ENCODE measurements at places on chromosomes 5 and 9.
A peak's percentile ranks its signal among the peaks of the same experiment; 100 is the strongest.

GRCh38 chr5:67042176-67043003 lies 154.2 kb downstream of the CD180 start:
- no peaks in the 10 kb centered on the region for H3K27me3 ChIP-seq
- H3K4me1 ChIP-seq: peaks cover 19% of the 10 kb centered on the region
- H3K4me3 ChIP-seq: no peak overlapping the region
- H3K36me3 ChIP-seq: no peaks in the 10 kb centered on the region

GRCh38 chr9:98199388-98200033 lies 7.1 kb upstream of the CORO2A start:
- no peaks in the 10 kb centered on the region for H3K36me3 ChIP-seq
- H3K27ac ChIP-seq: no peak overlapping the region
- no peak overlapping the region for H3K4me3 ChIP-seq

- H3K4me3 ChIP-seq: no peak overlapping the region
- peaks cover 13% of the 10 kb centered on the region for H3K4me1 ChIP-seq
- H3K36me3 ChIP-seq: peaks cover 12% of the 10 kb centered on the region
- no peak overlapping the region for H3K27ac ChIP-seq
Measured at GRCh38 chr5:72597456-72597948, 90.3 kb upstream of the ZNF366 start.

DNA sequence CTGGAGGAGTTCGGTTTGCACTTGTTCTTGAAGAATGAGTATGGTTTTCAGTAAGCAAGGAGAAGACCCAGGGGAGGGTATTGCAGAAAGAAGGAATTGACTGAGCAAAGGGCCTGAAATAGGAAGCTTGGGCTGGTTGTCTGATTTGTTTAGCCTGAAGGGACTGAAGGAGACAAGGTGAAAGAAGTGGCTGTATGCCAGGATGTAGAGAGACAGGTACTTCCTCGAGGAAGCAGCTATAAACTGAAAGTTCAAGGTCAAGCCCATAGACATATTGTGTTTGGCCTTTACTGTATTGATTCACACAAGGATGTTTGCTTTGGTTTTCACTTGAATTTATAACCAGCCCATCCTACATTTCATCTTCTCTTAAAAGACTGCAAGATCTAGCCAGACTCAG lies 183.1 kb downstream of the PALM2AKAP2 start:
- no peak overlapping the region for H3K4me3 ChIP-seq
- no peaks in the 10 kb centered on the region for H3K36me3 ChIP-seq
- no peak for DNase-seq
- H3K27ac ChIP-seq: no peak overlapping the region

GRCh38 chr5:162837155-162837554 lies 600.2 kb upstream of the CCNG1 start:
- H3K27me3 ChIP-seq: no peaks in the 10 kb centered on the region
- no peaks in the 10 kb centered on the region for H3K4me1 ChIP-seq
- DNase-seq: no peak
- no peak overlapping the region for H3K27ac ChIP-seq
- H3K4me3 ChIP-seq: no peak overlapping the region
- H3K36me3 ChIP-seq: no peaks in the 10 kb centered on the region

DNA sequence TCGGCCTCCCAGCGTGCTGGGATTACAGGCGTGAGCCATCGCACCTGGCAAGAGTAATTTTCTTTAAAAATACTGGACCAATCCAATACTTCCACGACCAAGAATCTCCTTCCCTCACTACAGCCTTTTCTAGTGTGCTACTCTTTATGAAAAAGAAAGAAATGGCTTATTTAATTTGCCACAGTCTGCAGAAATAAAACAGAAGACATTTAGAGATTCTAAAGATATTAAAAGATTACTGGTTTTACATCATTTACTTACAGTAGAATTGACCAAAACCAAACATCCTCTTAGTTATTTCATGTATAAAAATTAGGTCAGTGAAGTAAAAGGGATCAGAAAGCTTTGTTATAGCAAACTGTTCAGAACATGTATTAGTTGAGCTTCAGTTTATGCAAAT lies 679.6 kb downstream of the MAT2B start:
- H3K36me3 ChIP-seq: no peaks in the 10 kb centered on the region
- no peak overlapping the region for H3K27ac ChIP-seq
- H3K27me3 ChIP-seq: no peaks in the 10 kb centered on the region
- no peak for DNase-seq
- no peak overlapping the region for H3K4me3 ChIP-seq
- H3K4me1 ChIP-seq: no peaks in the 10 kb centered on the region

- H3K36me3 ChIP-seq: peaks cover 18% of the 10 kb centered on the region
- no peak for DNase-seq
- H3K4me1 ChIP-seq: peaks cover 19% of the 10 kb centered on the region
- no peak overlapping the region for H3K4me3 ChIP-seq
- peaks cover 4% of the 10 kb centered on the region for H3K27me3 ChIP-seq
Measured at GRCh38 chr5:82525626-82526025, 247.5 kb upstream of the RPS23 start.

DNA sequence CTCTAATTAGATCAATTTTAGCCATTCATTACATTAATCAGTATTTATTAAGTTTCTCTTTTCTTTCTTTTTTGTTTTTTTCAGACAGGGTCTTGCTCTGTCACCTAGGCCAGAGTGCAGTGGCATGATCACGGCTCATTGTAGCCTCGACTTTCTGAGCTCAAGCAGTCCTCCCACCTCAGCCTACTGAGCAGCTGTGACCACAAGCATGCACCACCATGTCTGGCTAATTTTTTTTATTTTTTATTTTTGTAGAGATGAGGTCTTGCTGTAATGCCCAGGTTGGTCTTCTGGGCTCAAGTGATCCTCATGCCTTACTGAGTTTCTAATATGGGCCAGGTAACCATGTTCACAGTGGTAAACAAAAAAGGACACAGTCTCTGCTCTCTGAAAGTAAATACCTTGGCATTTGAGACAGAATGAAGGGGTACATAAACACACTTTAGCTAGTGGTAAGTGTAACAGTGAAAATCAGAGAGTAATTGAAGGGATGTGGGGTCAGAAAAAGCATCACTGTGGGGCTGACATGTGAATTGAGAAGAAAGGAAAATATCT lies 336.3 kb downstream of the ADGRV1 start:
- peak overlapping the region; percentile 17 for H3K27ac ChIP-seq
- no peaks in the 10 kb centered on the region for H3K27me3 ChIP-seq
- DNase-seq: no peak

DNA sequence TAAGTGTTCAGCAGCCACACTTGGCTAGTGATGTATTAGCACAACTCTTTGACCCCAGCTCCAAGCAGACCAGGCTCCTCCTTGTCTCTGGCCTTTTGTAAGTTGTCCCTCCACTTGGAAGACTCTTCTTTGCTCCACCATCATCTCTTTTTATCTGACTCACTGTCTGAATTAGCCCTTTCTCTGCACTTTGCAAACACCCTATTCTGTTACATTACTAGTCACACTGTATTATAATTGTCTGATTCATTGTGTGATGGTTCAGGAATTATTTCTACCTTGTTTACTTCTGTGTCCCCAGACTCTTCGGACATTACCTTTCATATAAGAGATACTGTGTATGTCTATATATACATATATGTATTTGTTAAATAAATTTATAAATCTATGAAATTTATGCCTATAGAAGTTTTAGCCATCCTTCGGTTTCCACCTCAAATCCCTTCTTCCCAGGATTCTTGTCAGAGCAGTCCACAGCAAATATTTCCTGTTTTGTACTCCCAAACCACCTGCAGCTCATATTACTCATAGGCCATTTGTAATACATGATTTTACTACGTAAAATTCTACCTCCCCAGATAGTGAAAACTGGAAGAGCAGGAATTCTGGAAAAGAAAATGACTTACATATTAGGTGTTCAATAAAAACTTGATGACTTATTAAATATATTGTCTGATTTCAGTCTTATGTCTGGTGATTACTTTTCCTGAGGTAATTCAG lies 69.0 kb downstream of the MTAP start:
- H3K27ac ChIP-seq: no peak overlapping the region
- no peak overlapping the region for H3K4me3 ChIP-seq
- no peak for DNase-seq
- peaks cover 58% of the 10 kb centered on the region for H3K36me3 ChIP-seq
- no peaks in the 10 kb centered on the region for H3K27me3 ChIP-seq

DNA sequence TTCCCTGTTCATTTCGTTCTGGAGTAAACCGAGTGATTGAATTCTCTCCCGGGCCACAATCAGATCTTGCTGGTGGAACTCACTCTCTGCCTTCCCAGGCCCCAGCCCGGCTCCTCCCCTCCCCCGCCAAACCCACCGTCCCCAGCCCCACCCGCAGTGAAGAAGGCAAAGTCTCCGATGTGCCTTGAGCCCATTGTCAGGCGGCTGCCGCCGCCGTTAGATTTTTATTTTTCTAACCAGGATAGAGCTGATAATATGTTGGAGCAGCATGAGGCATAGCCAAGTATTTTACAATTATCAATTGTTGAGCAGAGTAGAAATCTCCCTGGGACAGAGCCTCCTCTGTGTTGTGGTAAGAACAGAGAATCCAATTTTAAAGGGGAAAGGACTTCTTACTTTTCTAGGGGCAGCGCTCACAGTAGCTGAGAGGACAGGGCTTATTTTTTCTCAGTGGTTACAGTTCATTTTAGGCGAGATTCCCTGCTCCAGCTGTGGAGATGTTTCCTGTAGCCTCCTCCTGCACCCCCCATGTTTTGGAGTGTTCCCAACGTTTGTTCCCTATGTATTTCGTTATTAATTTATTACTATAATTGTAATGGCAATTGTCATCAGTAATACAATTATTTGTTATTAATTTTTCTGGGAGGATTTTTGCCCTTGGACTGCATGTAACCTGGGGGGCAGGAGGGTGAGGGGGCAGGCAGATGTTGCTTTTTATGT lies 1.3 kb downstream of the PSAT1 start:
- H3K27ac ChIP-seq: peak overlapping the region; percentile 78
- no peaks in the 10 kb centered on the region for H3K27me3 ChIP-seq
- H3K36me3 ChIP-seq: peaks cover 30% of the 10 kb centered on the region
- peaks cover 39% of the 10 kb centered on the region for H3K4me1 ChIP-seq

GRCh38 chr9:123537809-123538208 lies 181.8 kb downstream of the CRB2 start:
- peaks cover 6% of the 10 kb centered on the region for H3K27me3 ChIP-seq
- peaks cover 38% of the 10 kb centered on the region for H3K4me1 ChIP-seq
- peaks cover 8% of the 10 kb centered on the region for H3K36me3 ChIP-seq
- no peak overlapping the region for H3K27ac ChIP-seq
- H3K4me3 ChIP-seq: no peak overlapping the region

GRCh38 chr9:118929287-118929686 lies 439.9 kb downstream of the BRINP1 start:
- H3K4me1 ChIP-seq: no peaks in the 10 kb centered on the region
- H3K36me3 ChIP-seq: no peaks in the 10 kb centered on the region
- H3K4me3 ChIP-seq: no peak overlapping the region

DNA sequence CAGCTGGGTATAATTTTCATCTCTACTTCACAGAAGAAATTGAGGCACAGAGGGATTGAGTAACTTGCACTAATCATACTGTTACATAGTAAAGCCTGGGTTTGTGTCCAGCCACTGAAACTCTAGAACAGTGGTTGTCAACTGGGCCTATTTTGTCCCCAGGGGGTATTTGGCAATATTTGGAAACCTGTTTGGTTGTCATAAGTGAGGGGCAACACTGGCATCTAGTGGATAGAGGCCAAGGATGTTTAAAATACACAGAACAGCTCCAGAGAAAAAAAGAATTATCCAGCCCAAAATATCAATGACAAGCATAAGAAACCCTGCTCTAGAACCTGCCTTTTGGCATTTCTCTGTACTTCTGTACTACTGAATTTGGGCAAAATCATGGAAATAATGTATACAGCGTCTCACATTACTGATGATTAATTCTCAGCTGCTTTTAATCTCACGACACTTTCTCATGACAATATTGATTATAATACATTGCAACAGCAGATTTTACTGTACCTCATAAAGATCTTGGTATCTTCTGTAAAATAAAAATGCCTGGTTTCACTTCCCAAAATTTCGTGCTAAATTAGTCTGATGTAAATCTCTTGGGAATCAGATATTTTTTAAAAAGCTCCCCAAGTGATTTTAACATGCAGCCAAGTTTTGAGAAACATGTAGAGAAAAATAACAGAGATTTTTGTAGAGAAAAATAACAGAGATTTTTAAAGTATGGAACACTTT lies 112.7 kb downstream of the RORB start:
- no peaks in the 10 kb centered on the region for H3K27me3 ChIP-seq
- no peaks in the 10 kb centered on the region for H3K4me1 ChIP-seq
- H3K36me3 ChIP-seq: no peaks in the 10 kb centered on the region

- no peak overlapping the region for H3K4me3 ChIP-seq
- DNase-seq: no peak
- H3K27ac ChIP-seq: no peak overlapping the region
- peaks cover 13% of the 10 kb centered on the region for H3K36me3 ChIP-seq
Measured at GRCh38 chr9:114203410-114204140, 48.2 kb downstream of the COL27A1 start.

DNA sequence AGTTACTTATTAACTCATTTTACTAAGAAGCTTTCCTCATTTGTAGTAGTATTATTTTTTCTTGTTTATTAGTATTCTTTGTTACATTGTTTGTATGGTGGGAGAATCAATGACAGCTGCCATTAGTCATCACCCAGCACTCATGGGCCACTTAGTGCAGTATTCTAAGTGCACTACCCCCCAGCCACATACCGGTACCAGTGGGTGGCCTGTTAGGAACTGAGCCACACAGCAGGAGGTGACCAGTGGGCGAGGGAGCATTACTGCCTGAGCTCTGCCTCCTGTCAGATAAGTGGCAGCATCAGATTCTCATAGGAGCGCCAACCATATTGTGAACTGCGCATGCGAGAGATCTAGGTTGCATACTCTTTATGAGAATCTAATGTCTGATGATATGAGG lies 24.2 kb upstream of the CAMLG start:
- H3K4me3 ChIP-seq: no peak overlapping the region
- H3K36me3 ChIP-seq: peaks cover 70% of the 10 kb centered on the region
- H3K27me3 ChIP-seq: no peaks in the 10 kb centered on the region
- no peak for DNase-seq
- no peaks in the 10 kb centered on the region for H3K4me1 ChIP-seq

All from nephron progenitor cell (in vitro differentiated cells).